ENCODE measurements at places on chromosomes 4 and X.

GRCh38 chrX:78316265-78316664 is 11.1 kb downstream of the CYSLTR1 start:
- no peak for DNase-seq

DNA sequence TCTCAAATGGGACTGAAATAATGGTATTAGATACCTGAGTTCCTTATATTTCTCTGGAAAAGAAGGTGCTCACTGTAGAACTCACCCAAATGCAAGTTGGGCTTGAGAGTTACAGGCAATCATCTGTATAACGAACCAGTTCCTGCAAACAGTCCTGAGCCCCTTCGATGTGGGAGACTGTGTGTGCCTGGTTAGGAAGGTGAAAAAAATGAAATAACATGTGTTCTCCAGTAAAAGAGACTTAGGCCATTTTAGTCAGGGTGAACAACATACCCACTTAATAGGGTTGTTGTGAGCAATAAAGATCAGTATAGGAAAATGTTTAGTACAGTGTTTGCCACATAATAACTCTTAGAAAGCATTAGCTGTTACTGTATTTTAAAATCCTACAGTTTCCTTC is 23.4 kb downstream of the STIM2 start:
- no peak for DNase-seq

DNA sequence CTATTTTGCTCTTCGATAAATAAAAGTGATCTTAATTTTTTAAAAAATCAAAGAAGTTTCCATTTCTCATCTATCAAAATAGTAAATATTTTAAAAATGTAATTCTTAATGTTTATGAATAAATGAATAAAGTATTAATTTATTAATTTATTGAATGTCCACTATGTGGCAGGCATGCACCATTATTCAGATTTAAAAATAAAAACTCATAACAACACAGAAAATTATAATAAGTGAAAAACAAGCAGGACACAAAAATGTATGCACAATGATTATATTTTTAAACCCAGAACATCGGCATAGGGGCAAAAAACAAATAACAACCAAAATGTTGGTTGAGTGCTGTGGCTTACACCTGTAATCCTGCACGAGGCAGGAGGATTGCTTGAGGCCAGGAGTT is 5.3 kb upstream of the PYURF start:
- DNase-seq = no peak

- no peak for DNase-seq
Measured at GRCh38 chr4:168120811-168121210, 28.5 kb downstream of the ANXA10 start.

DNA sequence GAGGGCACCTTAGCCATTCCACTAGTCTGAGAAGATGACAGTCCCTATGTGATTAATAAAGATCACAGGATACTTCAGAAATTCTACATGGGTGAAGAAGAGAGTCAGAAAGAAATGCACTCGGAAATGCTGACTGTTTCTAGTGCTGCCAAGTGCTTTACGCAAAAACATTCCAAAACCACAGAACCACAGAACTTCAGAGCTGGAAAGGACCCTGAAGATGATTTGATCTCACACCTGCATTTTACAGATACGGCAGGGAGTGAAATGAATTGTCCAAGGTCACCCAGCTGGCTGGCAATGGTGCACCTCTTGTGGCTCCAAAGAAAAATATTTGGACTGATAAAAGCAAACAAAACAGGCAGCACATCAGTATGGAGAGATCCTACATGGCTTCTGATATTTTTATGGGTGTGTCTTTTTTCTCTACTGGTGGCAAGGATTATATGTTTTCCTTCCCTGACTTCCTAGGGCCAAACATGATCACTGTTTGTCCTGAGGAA is 115.9 kb downstream of the MAML3 start:
- DNase-seq = no peak

DNA sequence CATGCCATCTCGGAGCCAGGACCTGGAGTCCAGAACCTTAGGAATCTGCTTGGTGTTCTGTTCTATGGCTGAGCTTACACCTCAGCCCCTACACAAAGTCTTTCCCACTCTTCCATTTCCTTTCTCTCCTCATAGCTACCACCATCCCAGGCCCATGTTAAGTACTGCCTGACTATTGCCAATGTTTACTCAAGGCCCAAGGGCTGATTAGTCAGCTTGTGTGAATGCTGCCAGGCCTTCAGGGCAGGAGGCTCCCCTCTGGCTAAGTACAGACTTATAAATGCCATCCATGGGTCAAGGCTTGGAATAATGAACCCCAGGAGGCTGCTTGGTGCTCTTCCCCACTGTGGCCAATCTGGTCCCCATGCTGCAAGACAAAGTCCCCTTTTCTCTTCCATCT is 411.6 kb upstream of the MAGEB18 start:
- DNase-seq = peak; percentile 13

DNA sequence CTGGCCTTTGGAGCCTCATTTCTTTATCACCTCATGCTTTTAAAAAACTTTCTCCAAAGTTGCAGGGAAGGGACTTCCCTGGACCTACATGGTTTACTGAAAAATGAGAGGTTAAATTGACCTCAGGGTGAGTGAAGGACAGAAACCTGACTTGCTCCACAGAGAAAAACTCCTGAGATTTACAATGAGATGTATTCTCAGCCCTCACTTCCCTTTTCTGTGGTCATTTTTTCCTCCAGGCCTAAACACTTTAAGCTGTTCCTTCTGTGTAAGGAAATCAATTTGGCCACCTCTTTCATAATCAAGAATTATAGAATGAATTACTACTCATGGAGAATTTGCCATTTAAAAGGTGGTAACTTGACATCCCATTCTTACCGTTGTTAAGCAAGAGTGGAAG is 77.9 kb downstream of the HPGD start:
- DNase-seq = no peak

- no peak for DNase-seq
Measured at GRCh38 chr4:101556842-101557241, 209.5 kb upstream of the PPP3CA start.

DNA sequence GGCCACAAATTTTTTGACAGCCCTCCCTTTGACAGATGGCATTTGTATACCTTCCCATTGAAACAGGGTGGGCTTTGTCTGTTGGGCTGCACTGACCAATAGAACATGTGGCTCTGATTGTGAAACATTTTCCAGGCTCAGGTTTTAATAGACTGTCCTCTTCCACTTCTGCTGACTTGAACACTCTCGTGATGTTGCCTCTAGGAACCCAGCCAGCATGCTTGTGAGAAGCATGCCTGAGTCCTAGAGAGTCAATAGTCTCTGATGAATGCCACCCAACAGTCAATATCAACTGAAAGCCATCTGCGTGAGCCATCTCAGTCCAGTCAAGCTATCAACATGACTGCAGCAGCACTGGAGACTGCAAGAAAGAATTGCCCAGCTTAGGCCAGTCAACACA is 290.0 kb downstream of the SLC7A11 start:
- DNase-seq = no peak

DNA sequence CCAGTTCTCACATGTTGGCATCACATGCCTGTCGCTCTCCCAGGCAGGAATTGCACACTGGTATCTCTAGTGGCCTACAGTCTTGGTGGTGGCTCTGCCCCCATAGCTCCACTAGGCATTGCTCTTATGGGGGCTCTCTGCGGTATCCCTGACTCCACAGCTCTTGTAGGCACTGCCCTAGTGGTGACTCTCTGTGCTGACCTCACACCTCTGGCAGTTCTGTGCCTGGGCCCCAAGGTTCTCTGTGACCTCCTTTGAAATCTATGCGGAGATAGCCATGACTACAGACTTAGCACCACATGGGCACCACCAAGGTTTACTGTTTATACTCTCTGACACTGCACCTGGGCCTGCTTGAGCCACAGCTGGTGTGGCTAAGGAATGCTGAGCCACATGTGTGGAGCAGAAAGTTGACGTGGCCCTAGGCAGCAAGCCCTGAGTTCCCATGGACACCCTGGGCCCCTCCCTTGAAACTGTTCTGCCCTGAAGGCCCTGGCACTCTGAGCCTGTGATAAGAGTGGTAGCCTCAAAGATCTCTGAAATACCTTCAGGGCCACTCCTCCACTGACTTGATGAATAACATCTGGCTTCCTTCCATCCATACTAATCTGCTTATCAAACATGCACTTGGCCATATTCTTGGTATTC is 8.0 kb downstream of the SLC9B1 start:
- no peak for DNase-seq

- DNase-seq = no peak
Measured at GRCh38 chrX:131818297-131818936, 204.7 kb upstream of the STK26 start.

DNA sequence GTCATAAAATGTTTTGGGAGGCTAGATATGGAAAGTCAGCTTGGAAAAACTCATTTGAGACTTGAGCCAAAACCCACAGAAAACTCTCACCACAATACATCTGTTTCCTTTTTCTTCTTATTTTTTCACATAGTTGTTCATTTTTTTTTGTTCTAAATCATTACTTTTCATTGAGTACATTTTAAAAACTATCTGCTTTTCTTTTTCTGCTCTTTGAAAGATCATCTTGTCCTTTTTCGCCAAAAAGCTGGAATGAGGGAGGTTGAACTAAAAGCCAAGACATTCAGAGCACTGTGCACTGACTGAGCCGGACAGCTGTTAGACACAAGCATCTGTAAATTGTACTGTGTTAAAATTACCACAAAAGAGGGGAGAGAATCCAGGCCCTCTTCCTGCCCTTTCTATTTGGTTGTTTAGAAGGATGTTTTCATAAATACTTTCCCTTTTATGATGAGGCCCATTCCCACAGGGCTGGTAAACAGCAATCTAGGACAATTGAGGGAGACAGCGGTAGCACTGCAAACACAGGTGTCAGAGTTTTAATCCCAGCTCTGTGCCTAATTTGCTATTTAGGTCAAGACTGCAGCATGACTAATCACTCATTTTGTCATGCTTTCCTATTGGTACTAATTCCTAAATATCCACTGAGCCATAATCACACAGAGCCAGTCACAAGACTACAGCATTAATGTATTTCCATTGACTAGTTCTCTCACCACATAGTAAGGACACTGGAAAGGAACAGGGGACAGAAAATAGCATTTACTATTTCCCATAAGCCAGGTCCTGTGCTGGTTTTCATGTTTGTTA is 7.3 kb upstream of the RNF150 start:
- DNase-seq = no peak

GRCh38 chrX:20374450-20374849 is 107.7 kb upstream of the RPS6KA3 start:
- DNase-seq = no peak

GRCh38 chr4:8195841-8196458 is 3.1 kb upstream of the SH3TC1 start:
- DNase-seq = no peak

GRCh38 chrX:136168929-136169735 is 21.8 kb downstream of the FHL1 start:
- DNase-seq = peak; percentile 81

DNA sequence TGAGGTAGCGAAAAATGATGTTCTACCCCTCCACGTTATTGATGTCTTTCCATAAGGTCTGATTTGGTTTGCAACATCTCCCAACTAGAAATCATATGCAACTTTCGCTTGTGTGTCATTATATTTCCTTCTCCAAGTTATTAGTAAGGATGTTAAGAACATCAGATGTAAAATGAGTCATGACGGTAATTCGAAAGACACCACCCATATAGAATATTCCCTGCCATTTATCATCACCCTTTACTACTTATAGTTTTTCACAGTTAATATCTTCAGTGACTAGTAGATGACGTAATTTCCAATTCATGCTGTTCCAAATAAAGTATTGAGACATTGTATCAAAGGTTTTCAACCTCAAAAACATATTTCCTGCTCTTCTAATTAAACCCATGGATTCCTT is 146.7 kb upstream of the MAP3K15 start:
- peak; percentile 39 for DNase-seq

DNA sequence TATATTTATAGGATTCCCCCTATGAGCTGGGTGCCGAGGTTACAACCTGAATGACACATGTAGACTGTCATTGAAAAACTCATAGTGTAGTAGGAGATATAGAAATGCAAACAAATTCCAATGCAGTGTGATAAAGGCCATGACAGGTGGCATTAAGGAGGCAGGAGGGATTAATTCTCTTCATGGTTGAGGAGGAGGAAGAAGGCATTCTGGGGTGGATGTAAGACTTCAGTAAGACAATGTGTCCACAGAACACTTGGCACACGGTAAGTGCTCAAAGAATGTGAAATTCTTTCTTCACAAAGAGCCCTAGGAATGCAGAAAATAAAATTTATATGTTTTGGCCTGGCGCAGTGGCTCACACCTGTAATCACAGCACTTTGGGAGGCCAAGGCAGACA is 136.5 kb downstream of the RBM47 start:
- no peak for DNase-seq

DNA sequence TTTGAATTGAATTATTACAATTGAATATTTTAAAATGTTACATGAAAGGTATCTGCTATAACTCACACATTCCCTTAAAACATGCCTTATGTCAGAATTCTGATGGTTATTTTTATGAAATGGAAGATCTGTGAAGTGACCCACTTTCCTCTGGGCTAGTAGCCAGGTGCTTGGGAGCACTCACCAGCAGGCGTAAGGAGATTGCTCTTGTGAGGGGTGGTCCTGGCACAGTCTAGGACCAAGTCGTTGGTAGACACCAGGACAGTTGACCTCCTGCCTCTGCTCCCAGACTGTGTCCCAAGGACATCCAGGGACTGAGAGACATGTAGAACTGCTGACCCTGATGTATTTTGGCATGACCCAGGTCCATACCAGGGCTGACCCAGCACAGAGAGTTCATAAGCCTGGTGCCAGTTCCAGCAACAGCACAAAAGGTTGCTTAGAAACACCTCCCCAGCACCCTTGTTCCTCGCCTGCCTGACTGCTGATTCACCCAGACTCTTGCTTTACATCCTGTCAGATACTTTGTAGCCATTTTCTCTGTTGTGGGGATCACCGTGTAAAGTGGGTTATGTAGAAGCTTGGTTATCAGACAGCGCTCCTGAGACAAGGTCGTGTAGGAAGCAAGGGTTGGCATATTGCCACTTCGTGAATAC is 48.5 kb downstream of the NELFA start:
- no peak for DNase-seq

DNA sequence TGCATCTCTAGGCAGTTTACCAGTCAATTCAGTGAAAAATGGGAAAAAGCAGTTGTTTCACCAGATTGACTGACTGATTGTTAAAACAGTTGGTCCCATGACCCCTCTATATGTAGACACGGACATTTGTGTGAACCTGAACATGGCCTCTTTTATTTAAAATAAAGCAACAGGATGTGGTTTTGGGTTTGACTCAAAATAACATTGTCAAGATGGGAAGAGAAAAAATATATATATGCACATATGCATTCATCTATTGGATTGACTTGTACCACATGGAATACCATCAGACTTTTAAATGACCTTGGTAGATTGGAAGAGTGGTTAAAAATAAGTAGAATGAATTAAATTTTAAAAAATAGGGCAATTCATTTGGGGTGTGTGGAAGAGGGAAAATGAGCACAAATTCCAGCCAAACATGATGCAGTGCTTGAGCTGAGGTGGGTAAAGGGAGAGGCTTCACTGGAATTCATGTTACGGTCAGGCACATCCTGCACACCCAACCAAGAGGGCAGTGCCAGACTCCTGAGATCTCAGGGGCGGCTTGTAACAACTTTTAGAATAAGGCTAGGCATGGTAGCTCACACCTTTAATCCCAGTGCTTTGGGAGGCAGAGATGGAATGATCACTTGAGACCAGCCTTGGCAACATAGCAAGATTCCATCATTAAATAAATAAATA is 560.7 kb upstream of the TENM3 start:
- peak; percentile 45 for DNase-seq

GRCh38 chr4:158610790-158611189 is 60.9 kb downstream of the C4orf46 start:
- no peak for DNase-seq
